ENCODE measurements at places on chromosomes 5 and 9.

DNA sequence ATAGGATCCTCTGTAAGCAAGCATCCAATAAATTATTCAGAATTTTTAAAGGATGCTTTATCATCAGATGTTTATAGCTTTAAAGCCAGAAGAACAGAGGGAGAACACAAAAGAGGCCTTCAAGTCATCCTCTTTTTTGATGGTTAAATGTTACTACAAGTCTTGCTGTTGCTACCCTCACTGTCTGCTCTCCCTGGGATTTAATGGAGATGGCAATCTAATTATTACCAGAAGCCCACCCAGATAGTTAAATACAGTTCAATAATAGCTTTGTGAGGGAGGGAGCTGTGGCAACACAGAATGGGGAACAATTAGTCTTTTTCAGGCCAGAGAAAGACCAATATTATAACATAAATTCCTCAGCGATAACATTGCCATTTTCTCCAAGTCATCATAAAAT is 87.0 kb upstream of the ACTBL2 start:
- no peak for DNase-seq

DNA sequence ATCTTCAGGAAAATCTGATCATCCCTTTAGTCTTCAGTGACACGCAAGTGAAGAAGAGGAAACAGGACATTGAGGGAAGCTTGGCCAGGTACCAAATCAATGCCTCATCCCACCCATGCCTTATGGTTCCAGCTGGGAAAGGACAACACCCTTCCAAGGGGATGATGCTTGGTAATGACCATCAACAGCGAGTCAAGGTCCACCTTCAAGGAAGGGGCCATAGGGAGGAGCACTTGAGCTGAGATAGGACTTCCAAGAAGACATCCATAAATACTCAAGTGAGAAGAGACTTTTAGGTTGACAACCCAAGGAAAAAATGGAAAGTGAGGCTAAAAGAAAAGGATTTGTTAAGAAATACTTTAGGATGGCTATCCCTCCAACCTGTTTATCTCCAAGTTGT is 27.1 kb upstream of the GAS1 start:
- no peak for DNase-seq

GRCh38 chr5:78232163-78232562 is 62.3 kb downstream of the AP3B1 start:
- DNase-seq = no peak

DNA sequence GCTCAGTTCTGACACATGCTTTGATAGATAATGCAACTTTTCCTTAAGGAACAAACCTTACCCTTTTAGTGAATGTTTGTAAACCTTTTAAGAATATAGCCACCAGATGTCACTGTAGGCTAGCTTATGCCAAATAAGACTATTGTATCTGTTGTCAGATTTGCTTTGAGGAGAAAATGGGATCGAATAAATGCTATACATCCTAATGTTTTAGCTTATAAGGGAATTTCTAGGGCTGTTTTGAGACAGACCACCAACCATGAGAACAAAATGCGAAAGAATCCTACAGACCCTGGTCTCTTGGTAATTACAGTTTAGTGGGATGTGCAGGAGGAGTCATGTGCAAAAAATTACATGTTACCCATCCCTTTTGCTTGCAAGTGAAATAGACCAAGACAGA is 127.6 kb upstream of the NMUR2 start:
- DNase-seq = no peak

DNA sequence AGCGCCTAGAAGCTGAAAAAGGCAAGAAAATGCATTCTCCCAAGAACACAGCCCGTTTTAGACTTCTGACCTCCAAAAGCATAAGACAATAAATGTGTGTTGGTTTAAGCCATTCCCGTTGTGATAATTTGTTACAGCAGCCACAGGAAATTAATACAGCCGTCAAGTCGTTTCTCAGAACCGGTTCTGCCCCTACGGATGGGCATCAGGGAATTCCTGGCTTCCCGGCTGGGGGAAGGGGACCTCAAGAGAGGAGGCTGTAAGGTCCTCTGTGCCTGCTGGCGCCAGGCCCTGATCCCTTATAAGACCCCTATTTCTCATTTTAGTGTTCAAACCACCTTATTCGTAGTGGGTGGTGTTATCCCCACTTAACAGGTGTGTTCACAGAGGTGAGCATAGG is 50.6 kb upstream of the RPL26L1 start:
- DNase-seq = no peak

DNA sequence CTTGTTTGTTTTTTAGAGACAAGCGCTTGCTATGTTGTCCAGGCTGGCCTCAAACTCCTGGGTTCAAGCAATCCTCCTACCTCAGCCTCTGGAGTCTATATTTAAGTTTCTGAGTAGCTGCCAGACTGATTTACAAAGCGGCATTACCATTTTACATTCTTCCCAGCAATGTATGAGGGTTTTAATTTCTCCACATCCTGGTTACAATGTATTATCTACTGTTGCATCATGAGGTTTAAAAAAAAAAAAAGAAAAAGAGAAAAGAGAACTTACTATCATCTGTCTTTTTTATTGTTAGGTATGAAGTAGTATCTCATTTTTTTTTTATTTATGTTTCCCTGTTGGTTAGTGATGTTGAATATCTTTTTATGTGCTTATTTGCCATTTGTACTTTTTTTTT is 18.9 kb upstream of the CLINT1 start:
- DNase-seq = no peak

DNA sequence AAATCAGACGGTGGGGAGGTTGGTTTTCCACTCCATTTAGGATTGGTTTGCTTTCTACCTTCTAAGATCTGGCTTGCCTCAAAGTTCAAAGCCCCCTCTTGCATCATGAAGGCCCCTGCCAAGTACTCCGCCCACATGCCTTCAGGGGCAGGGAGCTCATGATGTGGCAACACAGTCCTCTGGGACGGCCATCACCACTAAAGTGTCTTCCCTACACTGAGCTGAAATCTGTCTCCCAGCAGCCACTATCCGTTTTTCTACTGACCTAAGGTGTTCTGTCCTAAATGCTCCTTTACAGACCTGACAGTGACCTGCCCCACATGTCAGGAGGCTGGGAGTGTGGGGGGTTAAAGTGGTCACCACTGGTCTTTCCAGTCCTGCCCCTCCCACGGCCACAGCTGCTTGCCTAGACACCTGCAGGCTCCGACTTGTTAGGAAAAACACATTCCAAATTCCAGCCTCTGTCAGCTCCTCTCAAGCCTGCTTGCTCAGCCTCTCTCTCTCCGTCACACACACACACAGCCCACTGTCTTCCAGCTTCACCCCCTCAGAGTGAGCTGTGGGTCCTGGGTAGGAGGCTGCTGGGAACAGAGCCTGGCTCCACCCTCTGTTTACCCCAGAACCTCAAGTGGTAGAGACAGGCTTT is 44.9 kb downstream of the SHB start:
- no peak for DNase-seq

- DNase-seq = no peak
Measured at GRCh38 chr9:98251551-98251950, 3.9 kb downstream of the TBC1D2 start.

GRCh38 chr5:170861917-170862766 is at the start of gene RANBP17:
TSS of gene RANBP17 (plus strand) at chr5:170862018.
- DNase-seq = no peak

DNA sequence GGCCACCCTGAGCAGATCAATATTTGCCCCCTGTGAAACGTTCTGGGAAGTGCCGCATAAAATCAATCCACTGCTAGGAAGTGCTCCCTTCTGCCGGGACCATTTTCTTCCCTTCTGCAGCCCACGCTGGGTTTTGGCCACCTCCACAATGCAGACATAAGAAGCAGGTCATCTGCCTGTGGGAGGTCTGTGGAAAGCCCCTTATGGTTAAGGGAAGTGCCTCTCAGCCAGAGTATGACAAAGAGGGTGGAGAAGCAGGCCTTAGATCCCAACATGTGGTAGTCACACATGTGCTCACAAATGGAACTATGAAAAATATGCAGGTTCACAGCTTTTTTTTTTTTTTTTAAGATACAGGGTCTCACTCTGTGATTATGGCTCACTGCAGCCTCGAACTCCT is 82.8 kb downstream of the SLC1A3 start:
- DNase-seq = peak; percentile 65

DNA sequence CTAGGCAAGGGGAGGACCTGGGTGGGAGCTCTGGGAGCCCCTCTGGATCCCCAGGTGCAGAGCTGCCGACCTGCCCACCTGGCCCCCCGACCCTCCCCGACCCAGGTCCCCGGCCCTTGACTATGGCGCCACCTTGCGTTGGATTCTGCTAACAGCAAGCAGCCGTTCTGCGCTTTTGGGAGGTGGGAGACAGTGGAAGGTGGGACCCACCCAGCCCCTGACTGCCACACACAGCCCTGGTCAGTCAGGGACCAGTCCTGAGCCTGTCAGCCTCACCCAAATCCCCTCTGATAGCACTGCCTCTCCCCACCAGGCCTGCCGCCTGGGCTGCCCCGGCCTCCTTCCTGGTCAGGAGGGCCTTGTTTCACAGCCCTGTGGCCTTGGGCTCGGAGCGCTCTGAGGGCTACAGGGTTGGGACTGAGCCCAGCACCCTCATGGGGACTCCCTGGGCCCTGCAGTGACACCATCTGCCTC is 77.9 kb downstream of the HMCN2 start:
- DNase-seq = no peak

DNA sequence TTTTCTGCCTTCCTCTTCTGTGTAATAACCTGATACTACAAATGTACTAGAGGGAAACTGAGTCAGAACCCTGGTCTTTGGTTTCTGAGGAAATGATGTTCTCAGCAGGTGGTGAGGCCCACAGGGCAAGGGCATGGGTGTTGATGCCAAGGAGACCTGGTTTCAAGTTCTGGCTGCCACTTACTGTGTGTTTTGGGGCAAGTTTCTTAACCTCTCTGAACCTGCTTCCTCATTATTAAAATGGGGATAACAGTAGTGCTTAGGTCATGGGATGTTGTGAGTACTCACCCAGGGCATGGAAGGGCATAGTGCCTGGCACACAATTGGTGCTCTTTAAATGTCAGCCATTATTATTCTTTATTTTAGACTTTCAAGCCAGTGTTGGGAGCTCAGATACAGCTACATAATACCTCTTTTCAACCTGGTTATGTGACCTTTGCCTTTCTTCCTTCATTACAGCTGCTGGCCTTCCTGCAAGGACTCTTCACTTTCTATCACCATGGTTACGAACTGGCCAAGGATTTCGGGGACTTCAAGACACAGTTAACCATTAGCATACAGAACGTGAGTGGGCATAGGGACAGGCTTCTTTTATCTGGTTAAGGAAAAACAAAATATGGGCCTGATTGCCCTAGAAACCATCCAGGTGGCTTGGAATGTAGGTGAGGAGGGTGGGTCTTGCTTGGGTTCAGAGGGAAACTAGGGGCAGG is 131.5 kb downstream of the ARHGAP26 start:
- DNase-seq = no peak

DNA sequence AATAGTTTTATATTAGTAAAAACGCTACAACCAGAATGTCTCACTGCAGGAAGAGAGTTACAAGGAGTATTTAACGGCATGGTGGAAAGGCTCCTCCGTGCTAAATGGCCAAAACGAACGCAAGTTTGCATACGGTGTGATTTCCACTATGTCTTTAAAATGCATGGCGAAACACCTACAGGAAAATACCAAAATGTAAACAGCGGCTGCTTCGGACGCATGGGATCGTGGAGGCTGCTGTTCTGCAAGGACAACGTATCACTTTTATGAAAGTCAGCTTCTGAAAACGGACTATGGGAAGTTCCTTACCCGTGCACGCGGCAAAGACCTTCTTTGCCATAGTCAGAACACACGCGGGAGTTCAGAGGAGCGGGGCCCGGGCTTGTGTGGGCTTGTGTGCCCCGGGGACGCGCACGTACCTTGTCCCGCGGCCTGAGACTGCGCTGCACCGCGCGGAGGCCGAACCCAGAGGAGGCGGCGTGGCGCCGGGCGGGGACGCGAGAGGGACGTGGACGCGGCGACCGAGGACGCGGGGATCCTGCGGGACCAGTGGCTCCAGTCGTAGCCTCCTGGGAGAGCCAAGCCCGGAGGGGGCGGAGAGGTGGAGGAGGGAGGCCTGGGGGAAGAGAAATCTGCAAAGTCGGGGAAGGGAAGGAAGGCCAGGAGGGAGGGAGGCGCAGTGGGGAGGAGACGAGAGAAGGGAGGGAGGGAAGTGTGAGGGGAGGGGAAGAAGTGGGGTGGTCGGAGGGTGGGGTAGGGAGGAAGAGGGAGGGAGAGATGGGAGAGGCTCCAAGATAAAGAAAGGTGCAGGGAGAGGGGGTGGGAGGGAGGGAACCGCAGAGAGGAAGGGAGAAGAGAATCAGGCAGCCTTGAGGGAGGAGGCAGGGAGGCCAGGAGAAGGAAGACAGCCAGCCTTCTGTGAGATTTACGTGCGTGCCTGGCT is at the start of gene CMBL:
CMBL (minus strand) TSS at position 697 of the 943 bp plus-strand sequence. CDS start 17,140 bp downstream, outside the sequence.
- DNase-seq = peak; percentile 75

GRCh38 chr5:150440948-150441812 is 8.4 kb downstream of the RPS14 start:
- no peak for DNase-seq

DNA sequence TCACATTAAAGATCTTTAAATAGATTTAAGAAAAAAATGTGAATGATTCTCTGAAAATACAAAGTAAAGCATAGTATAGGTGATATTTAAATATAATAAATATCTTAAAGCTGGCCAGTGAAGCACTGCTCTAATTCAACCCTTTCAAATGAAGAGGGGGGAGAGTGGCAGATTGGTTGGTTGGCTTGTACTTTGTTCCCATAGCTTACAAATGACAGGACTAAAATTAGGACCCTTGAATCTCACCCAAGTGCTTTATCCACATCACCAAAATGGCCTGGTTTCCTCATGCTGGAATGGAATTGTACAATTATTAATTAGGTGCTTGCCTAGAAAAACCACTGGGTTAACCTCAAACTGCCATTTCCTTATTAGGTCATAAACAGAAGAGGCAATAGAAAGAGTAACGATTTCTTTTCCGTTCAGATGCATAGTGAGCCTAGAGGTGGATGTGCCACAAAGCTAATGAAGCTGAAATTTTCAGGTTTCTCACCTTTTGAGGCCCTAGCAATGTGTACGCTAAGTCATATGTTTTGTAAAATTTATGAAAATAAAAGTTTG is 354.5 kb upstream of the CDH6 start:
- DNase-seq = no peak

DNA sequence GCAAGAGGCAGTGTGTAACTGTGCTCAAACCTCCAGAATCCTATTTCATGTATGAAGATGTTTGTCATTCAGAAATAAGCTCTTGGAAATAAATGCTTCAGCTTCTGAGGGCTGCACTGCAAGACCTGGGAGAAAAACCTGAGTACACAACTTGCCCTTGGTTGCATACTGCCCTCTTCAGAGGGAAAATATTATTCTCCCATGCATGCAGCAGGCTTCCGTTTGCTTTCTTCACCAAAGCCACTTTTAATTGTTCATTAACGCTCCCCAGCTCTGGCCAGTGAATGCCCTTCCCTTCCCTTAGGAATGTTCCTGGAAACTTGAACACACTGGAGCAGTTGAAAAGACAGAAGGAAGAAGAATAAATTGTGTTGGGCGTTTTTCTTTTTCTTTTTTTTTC is 2.5 kb upstream of the WHRN start:
- peak; percentile 56 for DNase-seq

DNA sequence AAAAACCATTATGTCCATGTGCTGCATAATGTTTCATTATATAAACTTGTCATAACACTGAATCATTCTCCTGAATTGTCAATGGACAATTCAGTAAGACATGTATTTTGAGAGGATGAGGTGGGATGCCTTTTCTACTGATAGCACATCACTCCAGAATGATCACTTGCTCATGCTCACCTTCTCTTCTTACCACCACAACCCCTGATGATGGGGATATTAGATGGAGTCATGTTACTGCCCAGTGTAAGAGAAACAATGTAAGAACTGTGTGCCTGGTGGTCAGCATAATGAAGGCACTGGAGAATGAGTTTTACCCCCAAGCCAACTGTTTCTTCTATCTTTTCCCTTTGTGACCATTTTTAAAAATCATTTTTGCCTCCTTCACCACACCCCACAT is 198.8 kb downstream of the ADAMTSL1 start:
- DNase-seq = no peak

All from GM13976 (cell line).